ENCODE measurements at places on chromosomes 2 and 18.

DNA sequence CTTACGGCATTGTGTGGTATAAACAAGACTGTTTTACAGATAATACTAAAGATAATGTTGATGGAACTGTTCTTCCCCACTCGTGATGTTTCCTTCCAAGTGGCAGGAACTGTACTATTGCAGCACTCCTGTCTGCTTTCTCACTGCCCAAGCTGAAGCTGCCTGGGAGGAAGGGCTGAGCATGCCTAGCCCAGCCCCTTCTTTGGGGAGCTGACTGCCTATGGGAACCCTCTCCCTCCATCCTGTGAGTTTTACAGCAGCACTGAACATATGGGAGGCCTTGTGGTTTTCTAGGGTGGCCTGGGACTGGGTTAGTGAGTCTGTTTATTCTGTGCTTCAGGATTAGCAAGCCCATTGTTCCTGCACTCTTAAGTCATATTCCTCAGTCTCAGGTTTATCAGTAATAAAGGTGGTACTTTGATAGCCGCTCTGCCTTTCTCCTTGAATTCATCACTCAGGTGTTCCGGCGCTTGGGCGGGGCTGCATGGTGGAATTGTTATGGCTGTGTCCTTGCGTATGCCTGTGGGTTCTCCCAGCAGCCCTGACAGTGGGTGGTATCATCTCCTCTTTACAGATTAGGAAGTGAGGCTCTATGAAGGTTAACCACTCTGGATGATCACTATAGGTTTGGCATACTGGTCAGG is 379.7 kb downstream of the PTPRM start:
- no peak for DNase-seq

- no peak for DNase-seq
These were observed 67.3 kb upstream of the TEX51 start for GRCh38 chr2:126831234-126832005.

DNA sequence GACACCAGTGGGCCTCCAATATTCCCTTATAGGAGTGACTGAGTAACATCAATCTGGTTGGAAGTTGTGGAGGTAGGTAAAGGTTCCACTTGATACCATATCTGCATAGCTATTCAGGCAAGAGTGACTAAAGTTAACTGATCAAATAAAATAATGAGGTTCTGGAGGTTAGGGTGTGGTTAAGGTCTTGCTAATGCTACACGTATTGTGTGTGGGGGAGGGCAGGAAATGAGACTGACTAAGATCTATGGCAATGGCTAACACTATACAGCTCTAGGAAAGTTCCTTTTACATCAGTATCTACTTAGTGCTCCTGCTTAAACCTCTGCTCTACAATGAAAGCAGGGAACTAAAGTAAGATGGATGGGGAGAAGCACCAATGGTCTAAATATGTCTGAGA is 149.1 kb upstream of the MGAT5 start:
- DNase-seq = no peak

DNA sequence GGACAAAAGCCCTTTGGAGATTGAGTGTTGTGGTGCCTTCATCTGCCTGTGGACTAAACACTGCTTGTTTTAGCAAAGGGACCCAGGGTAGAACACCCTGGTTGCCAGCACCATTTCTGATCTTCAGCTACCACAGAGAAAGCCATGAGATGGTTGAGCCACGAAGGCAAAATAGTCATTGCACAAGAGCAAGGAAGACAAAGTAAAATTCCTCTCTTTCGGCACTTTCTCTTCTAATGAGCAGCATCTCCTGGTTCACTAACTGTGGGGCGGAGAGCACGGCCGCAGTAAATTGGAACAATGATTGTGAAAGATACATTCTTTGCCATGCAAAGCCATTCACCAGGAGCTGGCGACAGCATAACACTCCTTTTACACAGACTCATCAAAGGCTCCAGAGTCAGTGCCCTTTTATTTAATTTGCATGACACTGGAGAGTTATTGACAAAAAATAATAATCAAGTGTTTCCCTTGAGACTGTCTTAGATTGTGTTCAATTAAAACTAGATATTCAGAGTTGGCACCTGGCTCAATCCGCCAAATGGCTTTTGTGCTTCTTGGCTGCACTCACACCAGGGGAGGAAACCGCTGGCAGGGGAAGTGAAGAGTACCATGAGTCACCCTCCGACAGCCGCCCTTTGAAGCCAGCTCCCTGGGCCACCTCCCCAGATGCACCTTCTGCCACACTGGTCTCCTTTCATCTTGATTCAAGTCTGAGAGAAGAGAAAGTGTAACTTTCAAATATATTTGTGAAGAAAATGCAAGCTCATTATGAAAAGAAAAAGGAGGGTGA is 100.5 kb upstream of the MEIS1 start:
- DNase-seq = no peak

GRCh38 chr2:109609352-109610024 is 4.3 kb downstream of the SEPTIN10 start:
- DNase-seq = no peak

GRCh38 chr2:187486241-187486640 is 38.2 kb upstream of the CALCRL start:
- no peak for DNase-seq

DNA sequence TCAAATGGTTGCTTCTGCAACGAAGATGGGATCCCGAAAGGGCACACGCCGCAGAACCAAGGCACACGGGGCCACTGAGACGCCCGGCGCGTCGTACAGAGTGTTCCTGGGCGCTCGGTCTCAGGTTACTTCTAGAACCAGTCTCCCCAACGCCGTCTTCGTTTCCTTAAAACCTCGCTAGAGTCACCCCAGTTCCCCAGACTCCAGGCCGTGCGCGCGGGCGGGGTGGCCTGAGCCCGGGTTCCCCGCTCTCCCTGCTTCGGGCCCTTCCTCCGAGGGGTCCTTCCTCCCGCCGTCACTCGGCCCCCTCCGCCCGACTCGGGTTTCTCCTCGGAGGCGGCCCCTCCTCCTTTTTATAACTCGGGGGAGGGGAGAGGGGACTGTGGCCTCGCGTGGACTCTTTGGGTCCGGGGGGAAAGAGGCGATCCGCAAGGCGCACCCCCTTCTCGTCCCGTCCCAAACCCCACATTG is 774 bp upstream of the FZD7 start:
- DNase-seq = peak; percentile 85

DNA sequence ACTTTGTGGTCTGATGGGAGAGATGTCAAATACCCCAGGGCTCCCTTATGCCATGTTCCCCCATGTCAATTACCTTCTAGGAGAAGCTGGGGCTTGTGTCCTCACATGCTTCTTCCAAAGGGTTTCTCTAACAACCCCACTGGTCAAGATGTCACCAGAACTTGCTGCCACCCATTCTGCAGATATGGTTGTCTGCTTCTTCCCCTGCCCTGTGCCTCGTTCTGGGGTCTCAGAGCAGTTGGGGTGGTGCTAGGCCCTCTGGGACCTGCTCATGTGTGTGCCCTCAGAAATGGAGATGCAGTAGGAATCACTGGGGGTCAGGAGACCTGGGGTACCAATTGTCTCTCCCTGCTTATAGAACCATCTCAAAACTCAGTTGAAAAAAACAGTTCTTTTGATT is 268.6 kb downstream of the MYCN start:
- DNase-seq = no peak

DNA sequence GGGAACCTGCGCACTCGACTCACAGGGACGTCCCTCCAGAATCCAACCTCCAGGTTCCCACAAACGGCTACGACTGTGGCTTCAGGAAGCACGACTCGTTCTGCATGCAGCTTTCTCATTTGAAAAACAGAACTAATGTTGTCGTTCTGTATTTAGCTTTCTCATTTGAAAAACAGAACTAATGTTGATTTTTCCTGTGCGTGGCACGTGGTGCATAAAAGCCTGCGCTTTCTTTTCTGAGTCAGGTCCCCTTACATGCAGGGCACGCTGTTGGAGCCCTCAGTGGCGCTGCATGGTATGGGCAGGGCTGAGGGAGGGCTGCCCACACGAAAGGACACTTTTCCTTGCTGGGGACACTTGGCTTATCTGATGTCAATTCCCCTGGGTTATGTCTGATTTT is 124.3 kb downstream of the TMEM18 start:
- no peak for DNase-seq

- no peak for DNase-seq
These were observed 175.5 kb upstream of the KLF7 start for GRCh38 chr2:207341112-207341750.

- no peak for DNase-seq
These were observed 105.7 kb upstream of the GAREM1 start for GRCh38 chr18:32576296-32576916.

DNA sequence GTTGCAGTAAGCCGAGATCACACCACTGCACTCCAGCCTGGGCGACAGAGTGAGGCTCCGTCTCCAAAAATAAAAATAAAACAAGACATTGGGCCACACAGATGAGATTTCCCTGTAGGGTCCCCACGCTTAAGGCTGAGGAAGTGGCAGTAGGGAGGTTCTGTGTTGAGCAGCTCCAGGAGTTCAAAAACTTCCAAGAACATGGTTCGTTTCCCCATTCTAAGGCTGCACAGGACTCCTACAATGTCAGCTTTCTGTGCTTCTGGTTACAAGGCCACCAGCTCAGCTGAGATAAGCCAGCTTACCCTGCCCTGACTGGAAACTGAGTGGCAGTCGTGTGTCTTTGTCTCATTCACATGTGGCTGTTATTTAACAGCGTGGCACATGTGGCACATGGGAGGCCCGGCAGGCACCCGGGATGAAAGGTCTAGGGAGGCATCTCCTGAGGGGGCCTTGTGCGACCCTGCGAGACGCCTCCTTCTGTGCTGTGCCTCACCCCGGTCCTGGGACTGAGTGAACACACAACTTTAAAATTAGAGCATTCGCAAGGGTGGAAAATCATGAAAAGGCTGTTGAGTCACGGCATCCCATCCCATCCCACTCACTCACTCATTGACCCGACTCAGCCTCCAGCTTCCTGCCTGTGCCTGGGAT is 7.7 kb downstream of the ITGB1BP1 start:
- DNase-seq = no peak

DNA sequence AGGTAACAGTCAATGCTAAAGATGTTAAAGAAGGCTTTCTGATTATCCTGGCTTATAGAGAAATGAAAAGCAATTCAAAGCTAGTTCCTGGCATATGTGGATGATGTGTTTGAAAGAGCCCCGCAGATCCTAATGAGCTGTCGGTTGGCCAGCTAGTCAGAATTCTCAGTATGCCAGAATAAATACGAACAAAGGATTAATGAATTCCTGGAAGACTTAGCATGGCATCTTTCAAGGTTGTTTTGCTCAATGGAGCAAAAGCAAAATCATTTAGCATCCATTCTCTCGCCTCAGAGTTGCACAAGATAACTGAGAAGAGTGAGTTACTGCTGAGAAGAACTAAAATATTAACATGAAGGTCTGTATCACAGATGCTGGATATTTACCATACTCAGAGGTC is 307.6 kb downstream of the RIT2 start:
- no peak for DNase-seq

DNA sequence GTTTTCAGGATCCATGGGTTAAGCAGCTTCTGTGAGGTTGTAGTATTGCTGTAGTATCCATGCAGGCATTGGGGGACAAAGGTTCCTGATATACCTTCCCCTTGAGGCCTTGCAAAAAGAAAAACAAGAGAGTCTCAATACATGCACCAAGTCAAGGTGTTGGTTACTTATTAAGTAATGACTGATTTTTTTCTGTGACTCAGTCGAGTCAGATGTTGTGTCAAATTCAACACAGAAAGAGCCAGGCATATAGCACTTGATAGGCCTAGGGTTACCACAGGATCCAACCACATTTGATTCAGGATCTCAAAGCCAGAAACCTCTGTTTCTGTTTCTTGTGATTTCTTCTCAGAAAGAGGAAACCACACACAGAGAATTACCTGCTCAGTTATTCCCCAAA is 24.9 kb upstream of the CD8A start:
- DNase-seq = no peak
